ENCODE measurements at places on chromosomes 12 and 14. TPM values are rescaled to one million over a fixed set of nuclear protein-coding genes. Genes with fewer than 3 reads are reported as not detected.

DNA sequence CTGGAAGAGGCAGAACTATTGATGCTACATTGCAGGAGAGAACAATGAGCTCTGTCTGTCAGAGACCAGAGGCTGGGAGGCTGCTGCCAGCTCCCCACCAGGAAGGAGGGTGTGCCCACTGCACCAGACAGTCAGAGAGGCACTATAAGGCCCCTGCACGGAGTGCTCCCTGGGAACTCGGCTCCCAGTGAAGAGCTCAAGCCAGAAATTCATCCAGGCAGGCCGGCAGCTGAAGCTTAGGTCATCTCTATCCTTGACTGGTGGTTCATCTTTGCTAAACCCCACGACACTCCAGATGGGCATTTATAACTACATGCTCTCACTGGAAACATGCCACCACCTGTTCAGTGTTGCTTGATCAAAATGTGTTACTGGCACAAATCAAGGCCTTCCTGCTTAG, 65.1 kb upstream of the GPATCH2L start:
- no peak for ATAC-seq

DNA sequence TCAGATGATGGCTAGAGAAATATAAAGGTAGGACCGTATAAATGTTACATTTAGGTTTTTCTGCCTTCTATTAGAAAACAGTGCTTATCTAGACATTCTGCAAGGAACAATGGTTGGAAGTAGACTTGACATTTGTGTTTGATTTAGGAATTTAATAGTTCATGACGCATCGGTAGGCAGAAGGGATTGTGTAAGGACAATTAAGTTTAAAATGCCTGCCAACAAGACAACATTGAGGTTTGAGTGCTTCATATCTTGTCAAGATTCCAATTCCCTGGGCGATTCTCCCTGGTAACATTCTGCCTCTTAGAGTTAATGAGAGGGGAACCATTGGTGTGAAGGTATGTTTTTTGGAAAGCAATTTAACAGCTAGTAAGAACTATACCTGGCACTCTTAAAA, 186.8 kb upstream of the RBM19 start:
- ATAC-seq, result no peak

DNA sequence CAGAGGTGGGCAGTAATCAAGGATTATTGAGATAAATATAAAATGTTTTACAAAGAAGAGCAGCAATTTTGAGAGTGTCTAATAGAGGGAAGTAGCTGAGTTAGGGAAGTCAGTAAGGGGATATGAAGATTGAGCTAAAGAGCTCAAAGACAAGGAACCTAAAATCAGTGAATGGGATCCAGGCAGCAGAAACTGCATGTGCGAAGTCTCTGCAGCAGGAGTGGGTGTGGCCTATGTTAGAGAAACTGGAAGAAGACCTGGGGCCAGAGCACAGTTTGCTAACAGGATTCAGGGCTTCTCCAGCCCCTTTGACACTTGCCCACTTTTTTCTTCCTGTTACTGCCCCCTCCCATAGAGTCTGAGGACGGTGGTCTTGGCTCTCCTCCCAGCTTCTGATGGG, 36.3 kb upstream of the PLXNC1 start:
- no peak for ATAC-seq

GRCh38 chr12:75756111-75756510, 244.7 kb upstream of the KRR1 start:
- no peak for ATAC-seq

GRCh38 chr14:64620910-64621309, 71.1 kb downstream of the PPP1R36 start:
- no peak for ATAC-seq

- ATAC-seq, result no peak
Observed at GRCh38 chr12:117010693-117011451, 88.3 kb downstream of the TESC start.

- no peak for ATAC-seq
Observed at GRCh38 chr12:28162697-28163096, 27.6 kb upstream of the CCDC91 start.

GRCh38 chr12:96047229-96048211, 12.1 kb upstream of the LTA4H start:
- peak; percentile 62 for ATAC-seq

Gene SMIM41
- 12.8 TPM for total RNA-seq

Gene CAPZA3
- not detected for total RNA-seq

Gene BICDL1
- 13.9 TPM for total RNA-seq

All from gastroesophageal sphincter (tissue), 4 donors.